Cortex of kidney (tissue), 1 donor: ENCODE measurements at places on chromosomes 4 and X.

- no peak for DNase-seq
These were observed 20.8 kb upstream of the TMEM185A start for GRCh38 chrX:149652232-149652981.

- DNase-seq = no peak
These were observed 840 bp upstream of the RPL34 start for GRCh38 chr4:108619372-108620100.

- DNase-seq = no peak
These were observed 124.1 kb upstream of the TBL1X start for GRCh38 chrX:9340598-9341290.

GRCh38 chr4:183830438-183830985 is 74.6 kb upstream of the STOX2 start:
- DNase-seq = no peak

GRCh38 chrX:142576615-142577014 is 371.5 kb upstream of the MAGEC2 start:
- no peak for DNase-seq

- DNase-seq = no peak
These were observed 125.3 kb downstream of the SCFD2 start for GRCh38 chr4:53240573-53240972.

- no peak for DNase-seq
These were observed 94.6 kb upstream of the FTHL17 start for GRCh38 chrX:31166416-31166815.

DNA sequence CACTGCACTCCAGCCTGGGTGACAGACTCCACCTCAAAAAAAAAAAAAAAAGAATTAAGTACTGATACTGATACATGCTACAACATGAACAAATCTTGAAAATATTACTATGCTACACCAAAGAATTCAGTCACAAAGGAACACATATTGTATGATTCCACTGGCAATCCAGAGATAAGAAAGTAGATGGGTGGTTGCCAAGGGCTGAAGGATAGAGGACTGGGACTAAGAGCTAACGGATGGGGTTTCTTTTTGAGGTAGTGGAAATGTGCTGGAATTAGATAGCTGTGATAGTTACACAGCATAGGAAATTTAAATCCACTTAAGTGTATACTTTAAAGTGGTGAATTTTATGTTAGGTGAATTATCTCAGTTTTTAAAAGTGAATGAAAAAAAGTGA is 12.5 kb downstream of the ATP11C start:
- DNase-seq = no peak

DNA sequence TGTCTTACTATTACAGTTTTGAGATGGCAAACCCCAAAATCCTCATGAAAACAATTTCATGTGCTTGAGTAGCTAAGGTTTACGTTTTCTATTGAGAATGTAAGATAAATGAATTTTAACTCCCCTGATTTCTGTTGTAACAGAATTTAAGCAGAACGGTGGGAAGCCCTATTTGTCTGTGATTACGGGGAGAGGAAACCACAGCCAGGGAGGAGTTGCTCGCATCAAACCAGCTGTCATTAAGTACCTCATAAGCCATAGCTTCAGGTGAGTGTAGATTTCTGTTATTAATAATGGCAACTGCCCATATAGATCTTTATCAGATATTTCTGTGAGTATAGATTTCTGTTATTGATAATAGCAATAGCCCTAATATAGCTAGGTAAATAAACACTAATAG is 44.2 kb upstream of the RHOH start:
- DNase-seq = no peak

DNA sequence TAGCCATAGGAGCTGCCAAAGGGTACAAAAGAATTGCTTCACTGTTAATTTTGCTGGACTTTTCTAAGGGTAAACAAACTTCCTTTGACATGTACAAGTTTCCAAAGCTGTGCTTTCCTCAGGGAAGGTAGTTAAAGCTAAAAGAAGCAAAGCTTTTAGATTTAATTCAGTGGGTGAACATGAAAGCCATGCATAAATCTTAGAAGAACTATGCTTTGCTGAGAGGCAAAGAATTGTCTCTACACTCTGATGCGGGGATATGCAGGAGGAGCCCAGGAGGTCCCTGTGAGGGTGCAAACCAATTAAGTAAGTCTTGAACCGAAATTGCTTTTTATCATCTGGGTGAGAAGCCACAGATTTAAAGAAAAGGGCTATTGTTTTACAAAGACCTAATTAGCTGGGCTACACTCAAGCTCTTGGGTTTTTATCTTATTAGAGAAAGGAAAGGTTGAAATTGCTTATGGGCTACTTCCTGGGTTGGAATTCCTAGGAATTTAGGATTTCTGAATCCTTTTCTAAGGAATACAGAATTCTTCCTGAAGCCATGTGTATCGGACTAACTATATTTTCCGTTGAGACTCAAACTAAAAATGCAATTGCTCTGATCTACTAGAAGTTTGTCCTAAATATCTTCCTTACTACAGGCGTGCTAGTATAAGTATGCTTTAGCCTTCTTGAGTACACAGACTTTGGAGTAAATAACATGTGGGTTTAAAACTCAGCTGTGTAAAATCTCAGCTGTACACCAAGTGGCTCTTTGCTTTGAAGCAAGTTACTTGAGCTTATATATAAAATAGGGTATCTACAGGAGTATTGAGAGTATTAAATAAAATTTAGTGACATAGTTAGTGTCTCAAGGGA is 188.4 kb upstream of the ANK2 start:
- no peak for DNase-seq
